ENCODE measurements at places on chromosomes 7 and 10.

DNA sequence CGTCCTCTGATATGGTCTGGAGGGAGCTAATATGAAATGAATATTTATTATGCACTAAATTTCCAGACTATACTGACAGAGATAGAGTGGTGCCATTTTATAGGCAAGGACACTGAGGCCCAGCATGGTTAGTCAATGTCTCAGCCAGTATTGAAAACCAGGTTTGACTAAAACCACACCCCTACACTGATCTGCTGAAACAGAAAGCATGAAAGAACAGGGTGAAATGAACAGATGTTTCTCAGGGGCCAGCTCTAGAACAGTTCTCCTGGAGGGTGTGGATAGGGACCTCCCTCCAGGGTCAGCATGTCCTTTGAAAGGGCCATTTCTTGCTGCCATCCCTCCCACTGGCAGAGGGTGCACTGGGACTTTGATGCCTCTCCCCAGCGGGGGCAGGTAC lies 700.5 kb downstream of the GRID1 start:
- no peak for DNase-seq

- DNase-seq: no peak
Measured at GRCh38 chr7:117781707-117782106, 91.5 kb downstream of the CTTNBP2 start.

DNA sequence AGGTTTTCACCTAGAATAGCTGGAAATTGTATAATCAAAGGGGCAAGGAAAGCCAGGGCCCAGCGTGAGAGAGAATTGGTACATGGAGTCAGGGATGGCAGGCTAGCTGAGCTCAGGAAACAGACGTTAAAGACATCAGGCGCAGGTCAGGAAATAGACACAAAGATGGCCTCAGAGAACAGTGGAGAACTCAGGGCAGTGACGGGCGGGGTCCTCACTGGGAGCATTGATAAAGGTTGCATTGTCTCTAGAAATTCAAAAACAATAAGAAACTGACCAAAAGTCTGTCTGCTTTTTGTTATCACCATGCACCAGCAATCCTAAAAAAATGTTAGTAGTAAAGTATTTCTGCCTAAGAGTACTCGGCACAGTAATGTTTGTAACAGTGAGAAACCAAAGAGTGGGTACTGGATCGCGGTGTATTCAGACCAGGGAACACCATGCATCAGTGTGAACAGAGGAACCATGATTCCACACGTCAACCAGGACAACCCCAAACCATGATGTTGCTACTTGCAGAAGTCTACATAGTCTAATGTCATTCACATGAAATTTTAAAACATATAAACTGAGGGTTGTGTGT lies 81.9 kb upstream of the AUTS2 start:
- DNase-seq: no peak

- no peak for DNase-seq
Measured at GRCh38 chr7:23075571-23075970, 30.0 kb upstream of the KLHL7 start.

GRCh38 chr10:810351-810846 lies 120.9 kb upstream of the DIP2C start:
- no peak for DNase-seq

DNA sequence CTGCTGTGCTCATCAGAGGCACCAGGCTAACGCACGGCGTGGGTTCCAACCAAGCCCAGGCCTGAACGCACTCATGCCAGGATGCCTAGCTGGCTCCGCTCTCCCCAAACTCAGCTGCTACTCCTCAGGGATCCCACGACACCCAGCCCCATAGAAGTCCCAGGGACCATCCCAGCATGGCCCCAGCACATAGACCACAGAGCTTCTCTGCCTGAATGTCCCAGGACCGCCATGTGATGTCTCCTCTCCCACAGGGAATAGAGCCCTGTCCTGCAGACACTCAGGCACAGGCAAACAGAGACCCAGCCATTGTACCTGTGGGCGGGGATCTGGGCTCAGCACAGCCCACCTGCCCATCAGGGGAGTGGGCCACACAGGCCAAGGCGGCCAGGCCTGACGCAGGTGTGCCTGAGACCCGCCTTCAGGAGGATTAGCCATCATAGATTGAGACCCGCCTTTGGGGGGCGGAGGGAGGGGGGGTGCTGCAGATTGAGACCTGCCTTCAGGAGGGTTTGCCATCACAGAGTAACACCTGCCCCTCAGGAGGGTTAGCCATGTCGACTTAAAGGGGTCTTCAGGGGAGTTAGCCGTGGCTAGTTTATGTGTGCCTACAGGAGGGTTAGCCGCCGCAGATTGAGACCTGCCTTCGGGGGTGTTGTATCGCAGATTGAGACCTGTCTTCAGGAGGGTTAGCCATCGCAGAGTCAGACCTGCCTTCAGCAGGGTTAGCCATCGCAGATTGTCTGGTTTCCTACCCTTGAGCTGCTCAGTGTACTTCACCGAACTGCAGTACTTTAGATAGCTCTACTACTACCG lies 29.0 kb downstream of the RASGEF1A start:
- no peak for DNase-seq

DNA sequence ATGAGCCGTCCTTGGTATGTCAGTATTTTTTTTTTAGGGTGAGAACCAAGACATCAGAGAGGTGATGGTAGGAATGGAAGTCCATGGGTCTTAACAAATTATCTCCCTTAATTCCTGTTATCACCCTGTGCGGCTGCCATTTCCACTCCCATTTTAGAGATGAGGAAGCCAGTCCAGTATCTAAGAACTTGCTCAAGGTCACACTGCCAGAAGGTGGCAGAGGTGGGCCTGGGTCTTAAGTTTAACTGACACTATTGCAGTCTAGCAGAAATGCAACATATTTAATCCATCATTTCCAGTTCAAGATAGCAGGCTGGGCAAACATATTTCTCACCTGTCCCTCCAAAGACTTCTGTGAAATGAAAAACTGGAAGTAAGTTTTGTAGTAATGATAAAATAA lies 108.3 kb downstream of the GLI3 start:
- DNase-seq: no peak

GRCh38 chr10:49594594-49594993 lies 15.5 kb upstream of the SLC18A3 start:
- no peak for DNase-seq

DNA sequence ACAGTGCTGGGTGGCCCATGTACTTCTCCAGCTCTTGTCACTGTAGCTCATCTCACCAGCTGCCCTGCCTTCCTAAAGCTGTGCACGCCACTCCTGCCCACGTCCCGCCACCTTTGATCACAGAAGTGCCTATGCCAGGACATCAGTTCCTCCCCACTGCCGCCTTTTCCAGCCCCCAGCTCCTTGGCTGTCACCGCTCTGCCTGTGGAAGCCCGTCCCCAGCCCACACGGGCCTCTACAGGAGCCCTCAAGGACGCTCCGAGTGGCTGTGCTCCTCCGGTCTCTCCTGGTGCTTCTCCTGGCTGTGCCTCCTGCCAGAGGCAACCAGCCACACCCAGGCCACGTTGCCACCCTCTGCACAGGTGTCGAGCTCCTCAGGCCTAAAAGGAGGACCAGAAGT lies 19.3 kb upstream of the INMT start:
- DNase-seq: no peak

GRCh38 chr10:17747883-17748550 lies 4.0 kb upstream of the TMEM236 start:
- DNase-seq: no peak

DNA sequence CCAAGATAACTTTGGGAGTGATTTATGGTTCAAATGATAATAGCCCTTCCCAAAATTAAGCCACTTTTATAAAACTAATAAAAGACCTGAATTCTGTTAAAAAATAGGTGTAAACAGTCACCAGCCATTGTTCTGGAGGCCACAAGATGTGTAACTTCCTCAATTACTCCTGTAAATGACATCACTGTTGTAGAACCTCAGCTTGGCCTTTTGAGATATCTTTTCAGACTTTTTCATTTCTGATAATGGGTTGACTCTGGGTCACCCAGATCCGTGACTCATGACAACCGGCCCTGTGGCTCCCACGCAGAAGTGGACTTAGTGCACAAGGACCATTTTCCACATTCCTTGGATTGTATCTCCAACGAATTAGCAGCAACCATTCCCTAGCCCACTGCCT lies 106.6 kb downstream of the DKK1 start:
- DNase-seq: no peak

DNA sequence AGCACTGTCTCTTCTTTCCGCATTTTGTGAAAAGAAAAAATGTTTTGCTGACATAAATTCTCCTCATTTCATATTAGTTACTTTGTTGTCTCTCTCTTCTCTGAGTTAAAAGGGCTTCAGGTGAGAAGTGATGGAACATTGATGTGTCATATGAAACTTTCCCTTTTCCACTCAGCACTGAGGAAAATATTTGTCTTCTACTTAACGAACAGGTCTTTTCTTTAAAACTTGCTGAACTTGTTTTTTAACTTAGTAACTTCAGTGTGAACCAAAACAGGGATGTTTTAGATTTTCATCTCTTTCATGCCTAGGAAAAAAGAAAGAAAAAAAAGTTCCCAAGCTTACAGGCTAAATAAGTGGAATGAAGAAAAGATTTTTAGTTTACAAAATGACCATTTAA lies 19.0 kb upstream of the TSPAN12 start:
- DNase-seq: no peak

DNA sequence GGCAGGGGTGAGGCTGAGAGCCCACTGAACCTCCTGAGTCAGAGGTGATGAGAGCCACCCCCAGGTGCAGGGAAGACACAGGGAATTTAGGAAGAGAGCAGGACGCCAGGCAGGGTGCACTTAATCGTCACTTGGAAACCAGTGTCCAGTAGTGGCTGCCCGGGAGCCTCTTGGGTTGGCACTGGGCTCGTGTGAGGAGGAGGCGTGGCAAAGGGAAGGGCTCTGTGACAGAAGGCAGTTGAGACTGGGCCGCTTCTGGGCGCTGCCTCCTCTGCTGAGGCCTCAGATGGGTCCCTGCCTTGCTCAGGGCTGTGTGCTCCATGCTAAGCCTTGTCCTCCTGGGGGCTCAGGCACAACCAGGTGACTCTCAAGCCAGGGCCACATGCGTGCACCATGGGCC lies 13.3 kb downstream of the RET start:
- no peak for DNase-seq

- no peak for DNase-seq
Measured at GRCh38 chr7:94643771-94644545, 12.0 kb downstream of the SGCE start.

- no peak for DNase-seq
Measured at GRCh38 chr7:131950758-131951157, 394.3 kb upstream of the PODXL start.

GRCh38 chr10:31953080-31953479 lies 24.4 kb upstream of the ARHGAP12 start:
- no peak for DNase-seq

DNA sequence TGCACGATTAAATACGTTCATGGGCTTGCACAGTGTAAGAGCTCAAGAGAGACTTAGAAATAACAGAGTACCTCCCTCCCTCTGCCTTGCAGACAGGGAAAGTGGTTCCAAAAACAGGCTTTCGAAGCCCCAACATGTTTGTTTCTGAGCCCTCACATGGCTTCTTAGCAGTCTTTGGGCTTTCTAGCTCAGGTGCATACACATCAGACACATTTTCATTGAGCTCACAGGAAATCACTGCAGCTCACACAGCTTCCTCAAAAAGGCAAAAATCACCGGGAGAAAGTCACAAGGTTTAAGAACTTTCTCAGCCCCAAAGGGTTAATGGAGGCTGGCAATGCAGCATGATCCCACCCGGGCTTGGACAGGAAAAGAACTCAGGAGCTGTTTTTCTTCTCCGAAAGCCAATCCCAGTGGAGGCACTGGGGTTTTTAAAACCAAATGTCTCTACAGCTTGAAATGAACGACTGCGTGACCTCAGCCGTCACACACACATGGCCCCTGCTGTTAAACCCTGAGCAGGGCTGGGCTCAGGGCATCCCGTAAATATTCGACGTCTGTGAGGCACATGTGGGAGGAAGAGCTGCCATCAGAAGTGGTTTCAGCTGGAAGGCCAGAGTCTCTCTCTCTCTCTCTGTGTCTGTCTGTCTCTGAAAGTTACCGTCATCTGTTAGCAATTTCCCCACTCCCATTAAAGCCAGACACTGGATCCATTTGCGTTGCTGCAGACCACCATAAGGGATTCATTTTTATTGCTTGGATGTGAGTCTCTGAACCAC lies 69.7 kb downstream of the CALML3 start:
- no peak for DNase-seq

GRCh38 chr7:124792696-124793095 lies 27.1 kb upstream of the GPR37 start:
- no peak for DNase-seq

GRCh38 chr10:21161647-21162046 lies 264.5 kb upstream of the NEBL start:
- no peak for DNase-seq

DNA sequence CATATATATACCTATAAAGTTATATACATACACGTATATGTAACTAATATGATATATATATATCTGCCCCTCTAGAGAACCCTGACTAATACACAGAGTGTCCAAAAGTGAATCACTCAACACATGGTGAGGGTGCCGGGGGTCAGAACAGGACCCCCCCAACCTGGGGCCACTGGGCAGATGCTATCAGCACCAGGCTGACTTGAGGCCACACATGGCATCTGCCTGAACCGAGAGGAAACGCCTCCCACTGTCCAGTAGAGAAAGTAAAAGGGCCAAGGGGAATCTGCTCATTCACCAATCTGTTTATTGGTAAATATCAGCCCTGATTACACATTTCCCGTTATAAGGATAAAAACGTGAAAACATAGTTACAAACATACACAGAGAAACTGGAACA lies 218.3 kb downstream of the PTPRN2 start:
- no peak for DNase-seq

DNA sequence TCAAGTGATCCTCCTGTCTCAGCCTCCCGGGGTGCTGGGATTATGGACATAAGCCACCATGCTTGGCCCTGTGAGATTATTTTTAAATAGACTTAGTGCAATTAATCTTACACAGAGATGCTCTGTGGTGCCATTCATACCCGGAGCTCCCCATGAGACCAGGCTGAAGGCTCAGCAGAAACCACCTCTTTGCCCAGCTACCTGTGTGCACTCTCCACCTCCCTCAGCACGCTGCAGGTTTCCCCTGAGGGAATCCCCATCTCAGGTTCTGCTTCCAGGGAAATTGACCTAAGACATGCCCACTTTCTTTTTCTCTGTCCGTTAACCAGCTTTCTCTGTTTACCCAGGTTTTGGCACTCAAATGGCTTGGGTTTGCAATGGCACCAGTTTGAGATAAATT lies 260.5 kb downstream of the SFMBT2 start:
- no peak for DNase-seq

- DNase-seq: no peak
Measured at GRCh38 chr7:37442268-37442667, 6.4 kb downstream of the ELMO1 start.
